ENCODE measurements at places on chromosomes 7 and 10.

DNA sequence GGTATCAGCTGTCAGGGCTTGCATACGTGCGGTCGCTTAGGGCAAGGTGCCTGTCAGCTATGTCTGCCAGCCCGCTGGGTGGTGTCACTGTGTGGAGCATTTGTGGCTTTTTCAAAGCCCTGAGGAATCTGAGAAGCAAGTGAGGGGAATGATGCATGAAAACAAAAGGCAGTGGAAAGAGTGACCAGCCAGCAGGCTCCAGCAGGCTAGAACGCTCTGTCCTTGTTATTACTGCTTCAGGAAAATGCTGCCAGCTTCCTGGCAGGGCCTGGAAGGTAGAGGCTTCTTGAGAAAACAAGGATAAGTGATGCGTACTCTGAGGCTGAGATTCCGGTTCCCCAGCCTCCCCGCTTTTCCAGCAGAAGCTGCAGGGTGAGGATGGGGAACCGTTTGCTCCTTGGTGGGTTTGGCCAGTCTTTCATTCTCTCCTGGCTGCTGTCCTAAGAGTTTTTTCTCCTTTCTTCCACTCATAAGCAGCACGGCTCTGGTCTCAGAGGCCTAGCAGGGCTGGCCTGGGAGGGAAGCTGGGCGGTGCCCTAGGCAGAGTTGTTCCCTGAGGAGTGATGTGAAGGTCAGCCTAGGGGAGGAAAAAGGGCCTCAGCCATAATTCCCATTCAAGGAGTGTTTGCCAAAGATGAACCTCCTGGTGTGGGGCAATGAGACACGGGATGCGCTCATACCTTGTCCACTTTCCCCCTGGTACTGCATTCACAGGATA lies 42.8 kb upstream of the MKLN1 start:
- DNase-seq = no peak

DNA sequence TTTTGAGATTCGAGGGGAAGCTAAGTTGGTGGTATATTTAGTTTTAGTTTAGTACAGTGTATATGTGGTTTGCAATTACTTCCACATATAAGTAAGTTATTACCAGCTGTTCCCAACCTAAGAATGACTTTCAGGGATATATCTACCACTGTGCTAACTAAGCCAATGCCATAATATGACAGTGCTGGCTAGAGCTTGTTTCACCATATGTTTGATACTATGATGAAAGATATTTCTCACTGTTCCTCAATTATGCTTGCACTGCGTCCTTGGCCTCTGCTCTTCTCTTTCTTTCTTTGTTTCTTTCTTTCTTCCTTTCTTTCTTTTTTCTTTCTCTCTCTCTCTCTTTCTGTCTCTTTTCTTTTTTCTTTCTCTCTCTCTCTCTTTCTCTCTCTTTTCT lies 113.8 kb upstream of the SKAP2 start:
- no peak for DNase-seq

GRCh38 chr7:46916581-46916980 lies 665.3 kb downstream of the TNS3 start:
- DNase-seq = no peak

DNA sequence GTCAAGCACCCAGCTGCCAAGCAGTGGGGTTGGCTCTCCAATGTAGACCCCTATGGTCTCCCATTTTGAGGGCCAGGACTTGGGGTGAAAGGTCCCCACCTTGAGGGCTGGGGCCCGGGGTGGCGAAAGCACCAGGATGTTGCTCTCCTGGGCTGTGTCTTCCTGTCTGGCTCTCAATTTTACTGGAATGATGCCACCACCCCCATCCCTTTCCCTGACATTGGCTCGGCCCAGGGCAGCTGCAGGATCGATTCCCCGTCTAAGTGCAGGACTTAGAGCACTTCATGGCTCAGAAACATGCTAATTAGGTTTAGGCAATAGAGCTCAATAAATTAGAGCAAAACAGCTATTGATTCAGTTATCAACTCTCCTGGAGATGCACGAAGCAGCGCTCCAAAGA lies 27.0 kb upstream of the HSPA12A start:
- DNase-seq = no peak

GRCh38 chr7:25486656-25487055 lies 258.4 kb upstream of the NPVF start:
- no peak for DNase-seq

Measured in NCI-H524 (cell line).